ENCODE measurements at places on chromosomes 5 and 9.

DNA sequence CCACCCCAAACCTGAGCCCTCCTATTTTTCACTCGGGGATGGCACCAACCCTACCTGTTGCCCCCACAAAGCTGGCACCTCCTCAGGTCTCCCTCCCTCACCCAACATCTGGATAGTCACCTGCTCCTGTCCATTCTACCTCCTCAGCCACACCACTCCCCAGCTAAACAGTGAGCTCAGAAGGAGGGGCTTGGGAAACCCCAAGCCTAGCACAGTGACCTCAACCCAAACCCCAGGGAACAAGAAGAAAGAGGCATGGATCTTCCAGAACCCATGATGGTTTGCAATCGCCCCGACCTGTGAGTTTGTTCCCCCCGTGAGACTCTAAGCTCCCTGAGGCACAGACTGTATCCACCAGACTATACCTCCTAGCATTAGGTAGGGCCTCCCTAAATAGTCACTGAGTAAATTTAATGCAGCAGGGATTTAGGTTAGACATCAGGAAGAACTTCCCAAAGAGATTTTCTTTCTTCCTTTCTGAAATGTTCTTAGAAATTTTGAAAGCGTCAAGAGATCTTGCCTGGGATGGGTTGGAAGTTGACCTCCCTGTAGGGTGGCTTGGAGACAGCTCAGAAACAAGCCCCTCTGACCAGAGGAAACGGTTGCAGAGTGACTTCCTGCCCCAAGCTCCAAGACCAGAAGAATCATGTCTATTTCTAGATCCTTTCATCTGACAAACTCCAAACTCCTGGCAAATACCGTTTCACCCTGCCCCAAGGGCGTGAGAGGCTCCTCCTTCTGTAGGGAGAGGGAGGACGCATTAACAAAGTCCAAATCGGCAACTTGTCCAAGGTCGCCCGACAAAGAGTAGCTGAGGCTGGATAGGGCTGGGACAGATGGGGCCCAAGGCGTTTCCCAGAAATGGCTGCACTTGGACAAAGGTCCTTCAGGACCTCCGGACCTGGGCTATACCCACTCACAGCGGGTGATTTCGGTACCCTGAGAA is 4.1 kb downstream of the FIBCD1 start:
- DNase-seq = no peak

- no peak for DNase-seq
Observed at GRCh38 chr9:36862206-36863145, 171.6 kb downstream of the PAX5 start.

DNA sequence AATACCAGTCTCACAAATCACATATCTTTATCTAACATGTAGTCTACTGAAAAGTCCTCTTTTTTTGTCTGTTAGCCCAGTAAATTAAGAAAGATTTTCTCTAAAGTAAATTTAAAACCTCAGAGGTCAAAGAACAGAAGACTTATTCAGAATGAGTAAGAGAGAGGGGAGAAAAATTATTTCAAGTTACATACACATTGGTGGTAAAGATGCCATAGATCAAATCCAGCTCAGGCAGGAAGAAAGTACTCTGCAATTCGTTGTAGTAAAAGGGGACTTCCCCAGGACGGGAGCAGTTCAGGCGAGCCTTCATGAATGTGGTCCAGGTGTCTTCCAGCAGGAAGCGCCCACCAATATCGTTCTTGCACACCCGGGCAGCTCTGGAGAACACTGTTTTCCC is 344.1 kb downstream of the SEMA5A start:
- no peak for DNase-seq

GRCh38 chr5:135996611-135997010 is 32.2 kb upstream of the TGFBI start:
- DNase-seq = no peak

GRCh38 chr5:150107909-150108447 is 21.6 kb upstream of the CSF1R start:
- no peak for DNase-seq
